ENCODE measurements at places on chromosomes 2 and 18.

- no peak for DNase-seq
These were observed 46.7 kb upstream of the KCNF1 start for GRCh38 chr2:10864861-10865636.

GRCh38 chr2:100580367-100581276 lies 17.8 kb downstream of the PDCL3 start:
- DNase-seq, result no peak

GRCh38 chr18:12656938-12657683 lies 796 bp downstream of the SPIRE1 start:
- no peak for DNase-seq

DNA sequence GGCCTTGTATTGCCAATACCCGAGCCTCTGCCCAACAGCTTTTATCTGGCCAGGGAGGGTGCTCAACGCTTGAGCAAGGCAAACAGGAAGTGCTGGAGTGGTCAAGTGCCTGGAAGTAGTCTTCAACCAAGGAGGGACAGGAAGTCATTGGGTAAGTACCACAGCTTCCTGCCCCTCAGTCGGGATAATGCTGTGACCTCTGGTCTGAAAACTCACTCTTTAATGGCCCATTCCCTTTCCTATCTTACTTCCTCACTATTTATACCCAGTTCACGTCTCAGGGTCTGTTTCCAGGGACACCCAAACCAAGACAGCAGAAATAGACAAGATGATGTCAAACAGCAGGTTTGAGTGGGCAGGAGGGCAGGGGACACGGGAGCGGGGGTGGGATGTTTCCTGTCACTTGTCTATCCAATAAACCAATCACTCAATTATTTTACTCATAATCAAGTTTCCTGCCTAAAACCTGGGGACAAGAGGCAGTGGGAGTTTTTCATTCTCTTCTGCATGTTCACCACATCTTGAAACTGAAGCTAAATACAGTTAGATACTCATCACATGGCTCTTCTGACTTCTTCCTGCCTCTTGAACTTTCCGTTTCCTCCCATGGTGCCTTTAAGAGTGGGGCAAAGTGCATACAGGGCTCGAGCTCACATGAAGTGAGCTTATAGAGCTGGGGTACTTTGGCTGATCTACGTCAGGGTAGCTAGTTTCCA lies 68.9 kb upstream of the CAB39 start:
- DNase-seq, result no peak

Data from 8988T (cell line).